ENCODE measurements at places on chromosomes 1 and 21. TPM values are rescaled to one million over a fixed set of nuclear protein-coding genes. Genes with fewer than 3 reads are reported as not detected.

The EPHA10 gene
- 4.8 TPM for total RNA-seq

The HAPLN2 gene
- 9.4 TPM for total RNA-seq

The GBP1 gene
- 15.2 TPM for total RNA-seq

The MFSD2A gene
- total RNA-seq = 20.5 TPM

The SELP gene
- 1.1 TPM for total RNA-seq

The HSPB7 gene
- total RNA-seq = 1.4 TPM

The DENND2C gene
- total RNA-seq = 4.0 TPM

Measured in spinal cord (tissue), 10 donors.